ENCODE measurements at places on chromosomes 16 and 17.

GRCh38 chr16:6428861-6429260 is 903.8 kb upstream of the RBFOX1 start:
- DNase-seq: no peak

DNA sequence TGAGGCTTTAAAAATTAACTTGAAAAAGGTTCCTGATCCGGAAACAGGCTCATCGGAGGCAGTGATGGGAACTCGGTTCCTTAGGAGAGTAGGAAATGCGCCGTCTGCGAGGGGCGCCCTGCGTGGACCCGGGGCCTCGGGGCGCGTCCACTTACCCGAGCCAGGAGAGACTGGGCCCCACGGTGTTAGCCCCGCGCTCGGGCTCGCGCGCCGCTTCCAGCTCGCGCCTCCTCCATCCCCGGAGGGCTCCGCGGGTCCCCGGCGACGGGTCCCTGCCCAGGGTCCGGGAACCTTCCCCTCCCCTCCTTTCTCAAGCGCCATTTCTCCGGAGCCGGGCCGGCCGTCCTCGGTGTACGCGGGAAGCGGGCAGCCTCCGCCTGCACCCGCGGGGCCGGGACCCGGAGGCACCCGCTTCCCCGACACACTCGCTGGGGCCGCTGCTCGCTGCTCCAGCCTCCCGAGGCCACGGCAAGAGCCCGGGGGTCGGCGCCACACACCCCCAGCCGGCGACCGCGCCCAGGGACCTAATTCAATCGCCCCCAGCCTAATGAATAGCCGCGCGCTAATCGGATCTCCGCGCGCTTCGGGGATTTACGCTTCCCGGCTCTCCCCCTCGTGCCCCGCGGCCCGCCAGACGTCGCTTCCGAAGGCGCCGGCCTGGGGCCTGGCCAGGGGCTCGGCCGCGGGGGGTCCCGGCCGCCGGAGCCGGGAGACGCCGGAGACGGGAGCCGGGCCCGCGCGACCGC is 2.2 kb upstream of the BAHCC1 start:
- DNase-seq: no peak

DNA sequence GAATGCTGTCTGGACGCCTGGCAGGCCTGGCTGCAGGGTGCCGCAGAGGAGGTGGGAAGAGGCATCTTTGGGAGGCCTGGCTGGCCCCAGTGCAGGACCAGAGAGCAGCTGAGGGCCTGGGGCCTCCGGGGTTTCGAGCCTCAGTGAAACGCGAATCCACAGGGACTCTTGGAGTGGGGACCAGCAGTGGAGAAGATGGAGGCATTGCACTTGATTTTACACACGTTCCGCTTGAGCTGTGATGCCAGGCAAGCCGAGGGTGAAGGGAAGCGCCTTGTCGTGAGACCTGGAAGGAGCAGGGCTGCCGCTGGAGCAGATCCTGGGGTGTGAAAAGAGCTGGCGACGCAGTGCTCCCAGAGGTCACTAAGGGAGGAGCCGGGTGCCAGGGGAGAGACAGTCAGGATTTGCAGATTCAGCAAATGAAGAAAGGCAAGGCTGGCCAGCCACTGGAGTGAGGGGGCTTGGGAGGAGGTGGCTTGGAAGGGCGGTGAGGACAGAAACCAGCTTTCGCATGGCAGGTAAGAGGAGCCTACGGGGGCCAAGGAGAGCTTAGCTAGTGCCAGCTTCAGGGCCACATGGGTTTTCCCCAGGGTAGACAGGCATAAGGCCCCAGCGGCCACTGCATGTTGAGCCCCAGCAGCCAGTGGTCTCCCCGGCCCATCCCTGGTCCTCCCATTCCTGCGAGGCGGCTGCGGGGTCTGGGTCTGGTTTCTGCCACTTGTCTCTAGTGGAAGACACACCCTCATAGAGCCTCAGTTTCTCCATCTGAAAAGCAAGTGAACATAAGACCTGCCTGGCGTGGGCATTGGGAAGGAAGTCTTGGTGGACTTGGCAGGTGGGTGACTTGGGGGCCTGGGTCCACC is 175.2 kb upstream of the CHMP6 start:
- no peak for DNase-seq

GRCh38 chr17:79841369-79842135 is 2.3 kb upstream of the CBX4 start:
- no peak for DNase-seq

DNA sequence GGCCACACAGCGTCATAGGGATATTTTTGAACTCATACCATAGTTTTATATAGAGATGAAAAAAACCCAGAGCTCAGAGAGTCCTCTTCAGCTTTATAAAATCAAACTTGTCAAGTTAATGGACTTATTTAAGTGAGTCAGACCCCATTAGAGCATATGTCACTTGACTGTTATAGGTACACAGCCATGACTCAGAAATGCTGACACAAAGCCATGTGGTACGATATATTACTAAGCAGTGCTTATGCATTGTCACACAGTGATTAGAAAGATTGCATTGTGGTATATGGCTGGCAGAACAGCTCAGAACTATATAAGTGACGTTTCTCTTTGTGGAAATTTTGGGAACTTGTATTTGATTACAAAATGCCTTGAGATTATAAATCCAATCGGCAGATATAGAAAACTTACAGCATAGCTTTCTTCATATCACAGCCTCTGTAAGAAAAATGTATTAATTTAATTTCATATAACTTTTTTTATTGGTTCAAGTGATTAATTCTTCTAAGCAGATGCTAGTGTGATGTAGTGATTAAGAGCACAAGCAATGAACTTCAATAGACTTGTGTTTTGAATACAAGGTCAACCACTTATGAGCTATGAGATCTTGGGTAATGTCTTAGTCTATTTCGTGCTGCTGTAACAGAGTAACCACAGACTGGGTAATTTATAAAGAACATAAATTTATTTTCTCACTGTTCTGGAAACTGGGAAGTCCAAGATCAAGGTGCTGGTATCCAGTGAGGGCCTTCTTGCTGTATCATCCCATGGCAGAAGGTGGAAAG is 25.8 kb upstream of the GINS3 start:
- no peak for DNase-seq

GRCh38 chr16:85417156-85417860 is 195.8 kb upstream of the GSE1 start:
- no peak for DNase-seq

DNA sequence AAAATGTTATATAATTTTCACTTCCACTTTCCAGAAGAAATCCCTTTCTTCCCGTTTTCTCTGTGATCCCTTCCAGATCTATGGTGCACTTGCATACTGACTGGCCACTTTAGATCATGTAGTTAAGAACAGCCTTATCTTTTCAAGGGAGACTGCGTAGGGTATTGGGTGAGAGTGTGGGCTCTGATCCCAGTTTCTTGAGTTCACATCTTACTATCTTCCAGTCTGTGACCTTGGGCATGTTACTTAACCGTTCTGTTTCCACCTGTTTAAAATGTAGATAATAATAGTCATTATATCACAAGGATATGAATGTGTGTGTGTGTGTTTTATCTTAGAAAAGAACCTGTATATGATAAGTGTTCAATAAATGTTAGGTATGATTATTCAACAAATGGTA is 83.7 kb downstream of the TANGO6 start:
- DNase-seq: no peak

DNA sequence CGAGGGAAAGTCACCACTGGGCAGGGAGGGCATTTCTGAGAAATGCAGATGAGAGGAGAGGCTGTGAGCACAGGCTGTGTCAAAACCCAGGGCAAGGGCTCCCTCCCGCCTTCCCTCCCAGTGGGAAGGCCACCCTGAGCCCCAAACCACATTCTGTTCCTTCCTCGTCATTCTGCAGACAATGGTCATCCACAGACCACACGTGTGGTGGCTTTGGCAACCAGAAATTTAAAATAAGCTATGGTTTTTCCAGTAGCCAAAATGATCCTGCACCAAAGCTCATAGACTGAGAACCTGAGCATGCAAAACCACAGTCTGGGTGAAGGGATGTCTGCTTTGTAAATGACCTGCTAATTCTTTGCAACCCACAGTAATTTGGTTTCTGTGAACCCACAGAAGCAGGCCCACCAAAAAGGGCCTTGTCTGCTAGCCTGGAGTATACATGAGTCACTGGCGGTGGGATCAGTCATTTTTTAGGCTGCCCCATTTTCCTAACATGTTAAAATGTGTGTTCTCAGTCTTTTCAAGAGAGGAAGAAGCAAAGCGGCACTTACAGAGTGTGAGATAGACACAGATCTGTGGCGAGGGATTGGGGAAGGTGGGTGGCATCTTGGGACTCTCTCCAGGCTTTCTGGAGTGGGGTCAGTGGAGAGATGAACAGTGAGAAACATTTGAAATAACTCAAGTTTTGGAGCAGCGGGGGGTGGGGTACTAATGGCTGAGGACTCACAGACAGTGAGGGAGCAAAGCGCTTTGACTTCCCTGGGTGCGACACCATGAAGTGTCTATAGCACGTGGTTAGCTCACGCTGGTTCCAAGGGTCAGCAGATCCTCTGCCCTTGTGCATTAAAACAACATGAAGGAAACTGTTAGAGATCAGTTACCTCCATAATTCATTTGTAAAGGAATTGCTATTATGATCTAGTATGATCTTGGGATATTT is 20.5 kb downstream of the GRB7 start:
- DNase-seq: no peak

- DNase-seq: no peak
Measured at GRCh38 chr16:81946206-81946605, 65.1 kb downstream of the SDR42E1 start.

GRCh38 chr17:44006272-44006597 is 1.8 kb downstream of the NAGS start:
- DNase-seq: no peak

GRCh38 chr17:31580706-31581490 is 189.4 kb downstream of the RAB11FIP4 start:
- DNase-seq: no peak

- DNase-seq: no peak
Measured at GRCh38 chr16:27817038-27817437, 246.5 kb downstream of the GSG1L start.

GRCh38 chr17:57624386-57624785 is 120.7 kb downstream of the CCDC182 start:
- DNase-seq: no peak

GRCh38 chr16:62041401-62041800 is 5.2 kb upstream of the CDH8 start:
- peak; percentile 36 for DNase-seq

DNA sequence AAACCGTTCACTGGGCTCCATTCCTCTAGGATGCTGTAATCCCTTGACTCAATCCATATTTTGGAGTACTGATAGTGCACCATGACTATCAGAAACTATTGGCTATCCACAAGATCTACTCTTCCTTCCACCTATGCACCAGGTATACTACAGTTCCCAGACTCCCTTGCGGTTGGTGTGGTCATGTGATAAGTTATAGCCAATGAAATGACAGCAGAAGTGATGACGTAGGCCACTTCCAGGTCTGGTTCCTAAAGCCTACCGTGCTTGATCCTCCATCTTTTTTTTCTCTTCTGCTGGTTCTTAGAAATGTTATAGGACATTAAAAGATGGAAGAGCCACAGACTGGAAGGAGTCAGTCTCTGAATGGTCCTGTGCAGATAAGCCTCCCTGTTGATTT is 278.8 kb upstream of the C16orf82 start:
- peak; percentile 8 for DNase-seq

DNA sequence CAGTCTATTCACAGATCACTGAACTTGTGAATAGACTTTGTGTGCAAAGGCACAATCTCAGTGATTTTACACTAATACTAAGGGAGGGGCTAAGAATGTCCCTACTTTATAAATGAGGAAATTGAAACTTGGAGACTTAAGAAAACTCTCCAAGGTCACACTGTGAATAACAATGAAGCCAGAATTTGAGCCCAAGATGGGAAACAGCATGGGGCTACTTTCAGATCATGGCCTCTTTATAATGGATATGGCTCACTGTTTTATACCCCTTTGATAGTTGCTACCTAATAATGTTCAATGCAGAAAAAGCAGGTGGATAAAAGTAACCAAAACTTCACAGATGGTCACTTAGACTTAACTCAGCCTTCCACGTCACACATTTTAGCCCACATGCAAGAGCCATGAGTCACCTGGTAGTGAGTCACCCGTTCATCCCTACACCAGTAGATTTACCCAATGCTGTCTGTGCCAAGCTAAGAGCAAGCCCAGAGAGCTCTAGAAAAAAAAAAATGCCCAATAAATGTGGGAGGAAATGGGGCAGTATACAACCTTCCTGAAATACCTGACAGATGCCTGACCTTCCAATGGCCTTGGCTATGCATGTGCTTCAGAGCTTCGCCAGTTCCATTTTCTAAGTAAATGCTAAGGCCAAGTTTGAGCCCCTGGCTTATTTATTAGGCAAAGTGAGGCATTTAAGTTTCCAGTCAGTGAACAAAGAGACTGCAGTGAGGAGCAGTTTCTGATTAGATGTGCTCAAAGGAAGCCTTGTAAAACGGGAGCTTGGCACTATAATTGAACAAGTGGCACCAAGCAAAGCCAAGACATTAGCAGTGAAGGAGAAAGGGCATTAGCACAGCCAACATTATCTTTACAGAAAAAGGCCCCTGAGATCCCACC is 219.7 kb downstream of the TMEM114 start:
- DNase-seq: no peak

DNA sequence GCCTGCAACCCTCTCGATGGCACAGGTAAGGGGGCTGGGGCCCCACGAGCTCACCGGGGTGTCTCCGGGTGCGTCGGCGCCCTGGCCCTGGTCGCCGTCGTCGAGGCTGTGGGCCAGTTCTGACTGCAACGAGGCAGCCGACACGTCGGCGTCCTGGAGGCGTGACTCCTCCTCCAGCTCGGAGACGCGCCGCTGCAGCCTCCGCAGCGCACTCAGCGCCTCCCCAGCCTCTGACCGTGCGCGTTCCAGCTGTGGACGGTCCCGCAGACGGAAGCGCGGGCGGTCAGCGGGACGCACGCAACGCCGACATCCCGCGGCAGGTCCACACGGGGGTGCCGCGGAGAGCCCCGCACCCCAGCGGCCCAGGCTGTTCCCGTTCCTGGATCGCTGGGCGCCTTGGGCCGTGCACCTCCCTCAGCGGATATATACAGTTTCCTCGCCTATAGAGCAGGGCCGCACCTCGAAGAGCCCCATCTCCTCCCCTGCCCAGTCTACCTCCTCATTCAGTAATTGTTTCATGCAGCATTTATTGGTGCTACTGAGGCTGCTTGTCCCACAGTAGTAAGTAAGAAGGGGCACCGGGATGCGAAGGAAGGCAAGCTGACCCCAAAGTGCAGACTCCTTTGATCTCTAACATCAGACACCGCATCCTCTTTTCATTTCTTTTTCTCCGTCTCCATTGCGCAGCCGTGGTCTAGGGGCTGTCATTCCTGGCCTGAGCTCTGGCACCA is 5.8 kb downstream of the THOC6 start:
- DNase-seq: no peak

GRCh38 chr17:58384897-58385296 is 32.4 kb downstream of the RNF43 start:
- DNase-seq: no peak

- no peak for DNase-seq
Measured at GRCh38 chr17:61799812-61800484, 63.4 kb downstream of the BRIP1 start.
